Activated T-helper 1 cell treated with anti-CD3 and anti-CD28 coated beads, Interleukin-12 subunit alpha, Interleukin-12 subunit beta, Interleukin-2, Interleukin-4 antibody, amounts not matched to agents 30 ng/mL and 10 ng/mL and 1 ng/mL, durations not matched to agents 14 hours and 24 hours and 36 hours (primary cell): ENCODE measurements at places on chromosomes 12 and 14. TPM values are rescaled to one million over a fixed set of nuclear protein-coding genes. Genes with fewer than 3 reads are reported as not detected.

The MYH7 gene
- total RNA-seq = 0.05 TPM in 2 replicates

The PLEKHD1 gene
- total RNA-seq = 0.07 TPM in 1 of 2 replicates, not detected in the other

GRCh38 chr12:94589591-94590001 lies 60.8 kb downstream of the TMCC3 start:
- DNase-seq = no peak

The KRT75 gene
- not detected in 2 replicates for total RNA-seq

DNA sequence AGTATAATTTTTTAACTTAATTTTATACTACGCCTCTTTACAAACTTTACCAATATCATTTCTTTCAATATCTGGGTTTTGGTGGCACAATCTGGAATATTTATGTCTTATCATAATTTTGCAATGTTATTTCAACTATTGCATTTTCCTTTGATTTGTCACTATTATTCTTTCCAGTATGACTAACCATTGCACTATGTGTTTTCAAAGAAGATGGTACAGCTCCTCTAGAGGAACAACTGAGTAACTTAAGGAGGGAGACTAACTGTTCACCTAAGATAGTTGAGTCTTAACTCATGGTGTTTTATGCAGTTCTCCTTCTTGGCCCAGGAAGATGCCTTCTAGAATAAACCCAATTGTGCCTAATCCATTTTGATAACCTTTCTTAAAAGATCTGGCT lies 60.5 kb upstream of the KIF21A start:
- no peak for DNase-seq

DNA sequence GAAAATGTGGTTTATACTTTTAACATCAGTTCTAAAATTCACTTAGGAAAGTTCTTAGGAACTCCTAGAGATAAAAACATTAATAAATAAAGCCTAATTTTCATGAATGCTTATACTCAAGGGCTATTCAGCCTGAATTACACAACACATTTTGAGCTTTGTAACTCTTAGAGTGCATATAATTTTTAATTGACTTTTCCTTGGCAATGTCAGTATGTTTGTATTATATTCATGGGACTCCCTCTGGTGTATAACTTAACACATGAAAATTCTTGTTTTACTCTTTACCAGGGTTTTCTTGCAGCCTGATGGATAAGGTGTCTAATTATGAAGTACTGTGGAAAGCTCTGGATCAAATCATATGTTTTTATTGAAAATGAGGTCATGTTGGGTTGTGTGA lies 150.6 kb upstream of the HMGA2 start:
- no peak for DNase-seq

The ZC2HC1C gene
- 0.71 and 0.80 TPM in 2 replicates for total RNA-seq

GRCh38 chr14:67413806-67414769 lies 2.1 kb upstream of the PLEK2 start:
- no peak for DNase-seq

GRCh38 chr14:95420060-95420459 lies 96.4 kb downstream of the SYNE3 start:
- DNase-seq = no peak

The LMNTD1 gene
- total RNA-seq = not detected in 2 replicates

The KRT5 gene
- not detected in 2 replicates for total RNA-seq

DNA sequence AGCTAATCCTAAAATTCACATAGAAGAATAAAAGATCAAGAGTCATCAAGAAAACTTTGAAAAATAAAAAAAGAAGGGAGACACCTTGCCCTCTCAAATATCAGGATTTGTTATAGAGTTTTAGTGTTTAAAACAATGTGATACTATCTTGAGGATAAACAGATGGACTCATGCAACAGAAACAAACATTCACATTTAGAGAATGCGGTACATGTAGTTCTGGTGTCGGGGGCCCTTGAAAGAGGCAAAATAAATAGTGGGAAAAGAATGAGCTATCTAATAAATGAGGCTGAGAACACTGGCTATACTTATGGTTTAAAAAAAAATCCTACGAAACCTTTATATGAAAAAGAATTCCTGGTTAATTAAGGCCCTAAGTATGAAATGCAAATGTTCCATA lies 127.7 kb downstream of the LLPH start:
- DNase-seq = no peak

The LRRC10 gene
- total RNA-seq = not detected in 2 replicates

DNA sequence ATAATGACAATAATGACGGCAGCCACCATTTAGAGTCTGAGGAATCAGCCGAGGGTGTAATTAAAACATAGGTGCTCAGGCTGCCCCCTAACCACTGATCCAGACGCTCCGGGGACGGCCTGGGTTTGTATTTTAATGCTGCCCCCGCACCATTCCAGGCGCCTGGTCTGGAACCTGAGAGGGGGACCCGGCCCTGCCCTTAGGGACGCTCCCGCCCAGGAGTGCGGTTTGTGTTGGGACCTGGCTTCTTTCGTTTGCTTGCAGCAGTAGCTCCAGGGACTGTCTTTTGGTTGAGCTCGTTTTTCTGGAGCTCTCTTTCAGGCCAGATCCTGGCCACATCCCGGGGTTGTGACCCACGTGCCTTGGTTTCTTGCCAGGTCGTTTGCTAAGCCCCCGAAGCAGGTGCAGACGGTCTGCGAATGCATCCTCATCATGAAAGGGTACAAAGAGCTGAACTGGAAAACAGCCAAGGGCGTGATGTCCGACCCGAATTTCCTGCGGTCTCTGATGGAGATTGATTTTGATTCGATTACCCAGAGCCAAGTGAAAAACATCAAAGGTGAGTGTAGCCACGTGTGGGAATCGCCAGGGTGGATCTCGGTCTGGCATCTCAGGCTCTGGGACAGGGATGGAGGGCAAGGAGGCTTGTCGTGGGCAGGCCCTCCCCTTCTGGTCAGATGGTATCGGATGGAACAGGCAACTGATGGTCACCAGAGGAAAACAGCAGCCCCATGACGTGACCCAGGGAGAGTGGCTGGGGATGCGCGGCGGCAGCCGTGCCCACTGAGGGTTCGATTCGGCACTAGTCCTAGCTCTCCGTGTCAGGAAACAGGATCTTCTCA lies 63.5 kb downstream of the CCDC92 start:
- no peak for DNase-seq

The TAS2R46 gene
- 1.9 and 2.0 TPM in 2 replicates for total RNA-seq

DNA sequence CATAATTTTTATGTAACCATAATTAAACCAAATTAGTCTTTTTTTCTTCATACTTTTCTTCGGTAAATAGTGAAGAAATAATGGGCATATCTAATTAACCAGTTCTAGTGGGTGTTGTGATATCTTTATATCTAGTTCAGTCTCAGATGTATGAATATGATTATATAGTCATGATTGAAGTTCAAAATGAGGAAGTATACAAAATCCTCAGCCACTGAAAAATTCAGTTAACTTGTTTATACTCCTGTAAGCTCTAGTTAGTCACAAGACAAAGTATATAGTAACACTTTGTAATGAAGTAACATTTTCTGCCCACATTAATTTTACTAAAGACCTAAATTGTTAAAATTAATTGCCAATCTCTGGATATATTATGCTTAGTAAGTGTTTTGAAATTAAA lies 46.5 kb downstream of the CAND1 start:
- DNase-seq = no peak

GRCh38 chr12:124727264-124727800 lies 136.3 kb downstream of the SCARB1 start:
- no peak for DNase-seq

The CMAS gene
- 34.1 and 34.9 TPM in 2 replicates for total RNA-seq

- DNase-seq = no peak
Measured at GRCh38 chr12:108915632-108916133, 35.8 kb downstream of the DAO start.

GRCh38 chr14:69259527-69260189 lies at the start of gene GALNT16:
GALNT16 (plus strand) TSS chr14:69260158; CDS start chr14:69260291, 133 bp downstream.
- no peak for DNase-seq

DNA sequence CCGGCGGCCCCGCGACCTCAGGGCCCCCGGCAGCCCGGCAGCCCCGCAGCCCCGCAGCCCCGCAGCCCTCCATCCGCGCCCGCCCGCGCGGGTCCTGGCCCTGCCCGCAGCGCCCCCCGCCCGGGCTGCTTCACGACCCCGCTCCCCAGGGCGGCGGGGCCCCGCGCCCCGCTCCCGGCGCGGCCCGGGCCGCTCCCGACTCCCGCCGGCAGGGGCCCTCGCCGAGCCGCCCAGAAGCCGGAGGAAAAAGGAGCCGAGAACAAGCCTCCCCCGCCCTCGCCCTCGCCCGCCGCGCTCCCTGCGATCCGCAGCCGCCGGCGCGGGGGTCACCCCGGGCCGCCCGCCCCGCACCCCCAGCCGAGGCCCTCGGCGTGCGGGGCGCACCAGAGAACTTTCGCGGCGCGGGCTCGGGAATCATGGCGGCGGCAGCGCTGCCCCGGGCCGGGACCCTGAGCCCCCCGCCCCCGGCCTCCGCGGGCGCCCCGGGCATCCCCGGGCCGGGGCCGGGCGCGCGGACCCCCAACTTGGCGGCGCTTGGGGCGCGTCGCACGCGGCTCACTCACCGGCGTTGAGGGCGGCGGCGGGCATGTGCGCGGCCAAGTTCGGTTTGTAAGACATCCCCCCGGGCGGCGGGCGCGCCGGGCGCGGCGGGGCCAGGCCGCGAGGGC lies 521 bp downstream of the CDK2AP1 start:
- peak; percentile 68 for DNase-seq

The KRT8 gene
- 0.23 TPM in 1 of 2 replicates, not detected in the other for total RNA-seq

The CIT gene
- total RNA-seq = 36.6 and 40.3 TPM in 2 replicates

GRCh38 chr12:44143175-44143574 lies 307.3 kb downstream of the TMEM117 start:
- no peak for DNase-seq

- no peak for DNase-seq
Measured at GRCh38 chr12:46386877-46387629, 14.5 kb upstream of the SLC38A2 start.

GRCh38 chr14:82951171-82951570 lies 1417.5 kb upstream of the SEL1L start:
- DNase-seq = no peak

DNA sequence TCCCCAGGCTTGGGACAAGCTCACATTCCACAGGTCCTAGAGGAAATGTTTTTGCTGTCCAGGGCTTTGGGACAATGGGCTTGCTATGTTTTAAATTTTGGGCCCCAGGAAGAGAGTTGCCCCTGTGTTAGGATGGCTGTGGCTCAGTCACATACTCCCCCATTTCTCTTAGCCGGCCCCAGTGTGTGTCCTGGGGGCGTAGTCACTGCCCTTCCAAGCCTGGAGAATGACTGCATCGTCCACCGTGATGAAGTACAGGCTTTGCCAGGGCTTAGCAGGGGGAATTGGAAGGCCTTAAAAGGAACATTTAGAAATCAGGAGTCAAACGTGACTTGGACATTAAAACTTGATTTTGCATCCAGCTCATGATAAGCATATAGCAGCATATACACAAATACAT lies 293.6 kb downstream of the CACNA1C start:
- no peak for DNase-seq

The RASSF9 gene
- total RNA-seq = not detected in 2 replicates

DNA sequence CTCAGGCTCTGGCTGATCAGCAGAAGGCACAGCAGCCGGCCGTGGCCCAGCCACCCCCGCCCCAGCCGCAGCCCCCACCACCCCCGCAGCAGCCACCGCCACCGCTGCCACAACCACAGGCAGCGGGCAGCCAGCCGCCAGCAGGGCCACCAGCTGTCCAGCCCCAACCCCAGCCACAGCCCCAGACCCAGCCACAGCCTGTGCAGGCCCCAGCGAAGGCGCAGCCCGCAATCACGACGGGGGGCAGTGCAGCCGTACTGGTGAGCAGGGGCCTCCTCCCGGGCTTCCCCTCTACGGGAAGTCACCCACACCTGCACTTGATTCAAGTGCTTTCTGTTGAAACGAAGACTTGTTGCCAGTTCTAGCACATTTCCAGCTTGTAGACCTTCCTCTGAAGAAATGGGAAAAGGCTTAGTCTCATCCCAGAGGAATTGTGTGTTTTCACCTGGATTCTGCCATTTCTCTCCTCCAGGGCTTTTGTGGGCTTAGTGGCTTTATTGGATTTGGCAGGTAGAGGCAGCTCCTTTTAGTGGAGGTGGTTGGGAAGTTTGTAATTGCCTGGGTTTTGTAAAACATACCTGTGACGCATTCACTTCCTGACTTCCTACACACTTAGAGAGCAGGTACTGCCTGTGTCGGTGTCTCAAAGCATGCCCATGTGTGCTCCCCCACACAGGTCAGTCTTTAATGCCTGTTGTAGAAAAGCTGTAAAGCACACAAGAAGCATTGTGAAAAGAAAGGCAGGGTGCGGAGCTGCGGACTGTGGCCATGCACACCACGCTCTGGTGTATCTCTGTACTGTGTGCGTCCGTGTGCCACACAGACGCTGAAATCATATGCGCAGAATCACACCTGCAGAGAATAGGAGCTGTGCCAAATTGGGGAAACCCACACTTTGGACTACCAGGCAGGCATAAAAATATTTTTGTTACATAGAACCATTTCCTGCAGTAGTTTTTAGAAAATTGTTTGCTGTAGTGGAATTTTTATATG lies 90.5 kb downstream of the DDX51 start:
- DNase-seq = no peak

DNA sequence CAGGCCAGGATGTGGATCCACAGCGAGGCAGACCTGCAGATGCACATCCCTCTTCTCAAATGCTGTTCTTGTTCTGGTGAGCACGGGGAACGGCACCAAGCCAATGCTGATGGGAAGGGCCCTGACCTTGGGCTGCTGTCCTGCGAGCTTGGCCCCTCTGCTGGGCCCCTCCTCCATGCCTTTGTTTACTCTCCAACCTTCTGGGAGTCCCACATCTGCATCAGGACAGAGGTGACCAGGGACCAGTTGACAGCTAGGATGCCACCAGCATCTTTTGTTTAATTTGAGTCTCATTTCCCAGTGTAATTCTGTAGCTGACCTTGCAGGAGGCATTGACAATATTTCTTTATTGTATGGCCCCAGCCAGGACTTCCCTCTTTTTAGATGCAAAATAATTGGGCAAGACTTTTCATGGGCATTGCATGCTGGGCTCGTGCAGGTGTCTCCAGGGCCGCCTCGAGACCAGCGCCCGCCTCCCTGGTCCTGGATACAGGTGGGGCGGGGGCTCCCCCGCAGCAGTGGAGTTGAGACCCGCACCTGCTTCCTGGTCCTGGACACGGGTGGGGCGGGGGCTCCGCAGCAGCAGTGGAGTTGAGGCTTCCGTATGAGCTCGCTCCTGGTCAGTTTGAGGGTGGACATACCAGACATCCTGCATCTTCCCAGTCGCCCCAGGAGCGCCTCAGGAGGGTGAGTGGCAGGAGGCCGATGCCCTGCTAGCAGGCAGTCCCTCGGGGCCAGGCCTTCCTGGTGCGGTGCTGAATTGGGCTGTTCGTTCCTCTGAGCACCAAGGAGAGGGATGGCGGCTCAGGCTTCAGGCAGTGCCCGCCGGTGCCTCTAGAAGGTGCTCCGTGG lies 11.4 kb downstream of the PACS2 start:
- no peak for DNase-seq

The SMCO2 gene
- total RNA-seq = 0.99 and 1.8 TPM in 2 replicates

The BRF1 gene
- total RNA-seq = 46.1 and 46.9 TPM in 2 replicates

- no peak for DNase-seq
Measured at GRCh38 chr12:67241482-67241881, 27.7 kb upstream of the CAND1 start.

DNA sequence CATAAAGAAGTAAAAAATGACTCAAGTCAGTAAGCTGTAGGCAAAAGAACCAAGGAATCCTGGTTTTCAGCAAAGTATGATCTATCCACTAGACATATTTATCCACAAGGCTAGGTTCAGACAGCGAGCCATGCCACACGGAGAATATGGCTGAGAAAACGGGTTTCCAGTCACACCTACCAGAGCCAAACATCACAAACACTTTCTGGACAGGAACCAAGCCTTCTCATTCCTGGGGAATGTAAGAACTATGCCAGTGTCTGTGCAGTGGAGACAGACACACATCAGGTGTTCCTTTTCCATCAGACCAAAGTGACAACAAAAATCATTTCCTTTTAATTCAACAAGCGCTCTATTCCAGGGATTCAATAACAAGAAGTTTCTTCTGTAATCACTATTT lies 41.1 kb downstream of the AREL1 start:
- DNase-seq = no peak
